Mammary microvascular endothelial cell (primary cell): ENCODE measurements at places on chromosomes 16 and 17. TPM values are rescaled to one million over a fixed set of nuclear protein-coding genes. Genes with fewer than 3 reads are reported as not detected.

The HSD17B1 gene
- total RNA-seq: 0.05 TPM in 1 of 2 replicates, not detected in the other

The CDC42EP4 gene
- 64.9 and 74.6 TPM in 2 replicates for total RNA-seq

The PRSS33 gene
- not detected in 2 replicates for total RNA-seq

The ASPHD1 gene
- 0.07 and 0.34 TPM in 2 replicates for total RNA-seq

The NTN3 gene
- 0.15 TPM in 1 of 2 replicates, not detected in the other for total RNA-seq
